ENCODE measurements at places on chromosomes 6 and 20.
A peak's percentile ranks its signal among the peaks of the same experiment; 100 is the strongest.

- no peak for DNase-seq
Measured at GRCh38 chr6:154367839-154368695, 11.5 kb upstream of the IPCEF1 start.

- DNase-seq: peak; percentile 90
Measured at GRCh38 chr20:36835453-36836198, 40.3 kb upstream of the TLDC2 start.

GRCh38 chr6:124924333-124924759 lies 37.9 kb upstream of the RNF217 start:
- DNase-seq: no peak

DNA sequence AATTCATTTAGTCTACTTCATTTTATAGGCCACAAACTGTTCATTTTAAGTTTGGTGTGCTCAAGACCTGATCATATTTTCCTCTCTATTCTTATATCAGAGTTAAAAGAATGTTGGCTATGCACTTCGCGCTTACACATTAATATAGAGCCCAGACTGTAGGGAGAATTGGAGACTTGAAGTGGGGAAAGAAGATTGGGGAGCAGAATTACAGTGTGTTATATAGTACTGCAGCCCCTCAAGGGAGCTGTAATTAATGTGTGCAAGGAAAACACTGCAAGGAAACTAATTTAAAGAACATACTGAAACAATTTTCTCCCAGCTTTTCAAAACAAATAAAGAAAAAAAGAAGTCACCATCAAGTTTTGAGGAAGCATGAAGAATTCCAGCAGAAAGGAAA lies 572.7 kb upstream of the FLRT3 start:
- no peak for DNase-seq

- DNase-seq: no peak
Measured at GRCh38 chr20:63230800-63231268, 4.9 kb upstream of the BIRC7 start.
